NCI-H748 treated with DMSO at 0.1 percent for 48 hours (cell line): ENCODE measurements at places on chromosomes 16 and 17.

DNA sequence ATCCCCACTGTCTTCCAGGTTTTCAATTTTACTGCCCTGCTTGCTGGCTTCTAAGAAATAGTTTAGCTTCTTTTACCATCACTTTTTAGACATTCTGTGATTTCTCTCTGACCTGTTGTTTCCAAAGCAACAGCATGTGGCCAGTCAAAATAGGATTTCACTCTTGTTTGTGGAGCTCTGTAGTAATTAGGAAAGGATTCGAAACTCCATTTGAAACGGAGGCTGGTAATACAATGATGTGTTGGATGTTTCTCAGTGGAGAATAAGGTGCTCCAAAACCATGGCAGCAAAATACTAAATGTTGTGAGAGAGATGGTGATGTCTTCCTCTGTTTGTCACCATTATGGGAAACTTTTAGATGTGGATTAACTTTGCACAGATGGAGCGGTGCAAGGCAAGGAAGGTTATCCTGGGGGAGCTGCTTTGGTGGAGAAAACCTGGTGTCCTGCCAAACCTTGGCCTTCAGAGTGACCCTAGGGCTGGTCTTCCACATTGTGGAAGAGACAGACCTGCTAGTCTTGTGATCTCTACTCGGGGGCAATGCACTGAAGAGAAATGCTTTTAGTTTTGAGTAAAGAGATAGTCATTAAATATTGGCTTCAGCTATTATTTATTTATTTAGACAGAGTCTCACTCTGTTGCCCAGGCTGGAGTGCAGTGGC is 79.4 kb downstream of the PRKCA start:
- DNase-seq: no peak

DNA sequence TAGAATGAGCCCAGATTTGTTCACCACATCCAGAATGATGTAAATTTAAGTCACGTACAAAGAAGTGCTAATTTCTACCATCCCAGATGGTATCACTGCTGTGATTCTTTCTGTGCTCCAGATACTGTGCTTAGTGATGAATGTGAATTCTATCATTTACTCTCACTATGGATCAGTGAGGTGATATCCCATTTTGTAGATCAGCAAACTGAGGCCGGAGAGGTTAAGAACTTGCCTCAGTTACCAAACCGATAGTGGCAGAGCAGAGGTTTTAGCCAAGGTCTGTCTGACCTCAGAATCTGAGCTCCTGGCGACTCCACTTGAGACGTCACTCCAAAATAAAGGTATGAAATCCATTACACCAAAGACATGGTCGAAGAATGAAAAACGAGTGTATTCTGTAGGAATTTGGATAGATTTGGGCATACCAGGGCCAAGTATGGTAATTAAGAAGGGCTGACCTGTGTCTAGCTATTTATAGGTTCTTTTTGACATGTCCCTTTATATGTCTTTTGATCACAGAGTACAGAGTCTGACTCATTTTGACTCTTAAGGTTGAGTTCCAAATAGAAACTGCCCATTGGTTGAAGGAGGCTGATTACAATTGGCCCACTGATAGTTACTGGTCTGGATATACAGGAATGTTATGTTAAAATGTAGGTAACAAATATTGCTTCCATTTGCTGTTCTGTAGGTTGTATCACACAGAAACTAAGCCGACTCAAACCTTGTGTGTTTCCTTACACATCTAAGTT is 10.0 kb downstream of the MAP2K6 start:
- no peak for DNase-seq

- DNase-seq: no peak
These were observed 32.9 kb downstream of the KSR1 start for GRCh38 chr17:27489045-27489715.

- no peak for DNase-seq
These were observed 1.7 kb upstream of the GPT2 start for GRCh38 chr16:46882304-46882939.
